ENCODE measurements at places on chromosomes 3 and 15.

DNA sequence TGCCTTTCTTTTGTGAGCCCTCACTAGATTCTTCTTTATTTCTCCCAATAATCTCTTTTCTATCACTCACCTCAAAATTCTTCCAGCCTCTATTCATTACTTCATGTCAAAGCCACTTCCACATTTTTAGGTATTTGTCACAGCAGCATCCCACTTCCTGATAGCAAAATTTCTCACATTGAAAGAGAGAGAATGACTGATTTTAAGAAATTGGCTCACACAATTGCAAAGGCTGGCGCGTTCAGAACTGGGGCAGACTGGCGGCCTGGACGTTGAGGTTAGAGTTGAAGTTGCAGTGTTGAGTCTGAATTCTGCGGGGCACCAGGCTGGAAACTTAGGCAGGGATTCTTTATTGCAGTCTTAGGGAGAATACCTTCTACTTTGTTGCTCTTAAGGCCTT, 117.9 kb downstream of the LRRC28 start:
- no peak for DNase-seq

- DNase-seq = no peak
Observed at GRCh38 chr3:100159331-100160153, 45.2 kb upstream of the FILIP1L start.

DNA sequence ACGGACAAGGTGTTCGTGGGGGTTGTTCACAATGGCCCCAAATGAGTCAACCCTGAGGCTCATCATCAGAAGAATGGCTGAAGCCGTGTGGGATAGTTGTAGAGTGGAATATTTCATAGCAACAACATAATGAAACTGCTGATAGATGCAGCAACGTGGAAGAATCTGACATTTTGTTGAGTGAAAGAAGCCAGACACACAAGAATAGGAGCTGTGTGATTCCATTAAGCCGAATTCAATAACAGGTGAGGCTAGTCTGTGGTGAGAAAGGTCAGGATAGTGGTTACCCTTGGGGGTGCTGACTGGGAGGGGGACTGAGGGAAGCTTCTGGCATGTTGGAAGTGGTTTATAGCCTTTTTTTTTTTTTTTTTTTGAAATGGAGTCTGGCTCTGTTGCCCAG, 144.0 kb downstream of the SMAD6 start:
- DNase-seq = no peak

GRCh38 chr3:86951322-86951721, 39.6 kb downstream of the VGLL3 start:
- DNase-seq = no peak

- no peak for DNase-seq
Observed at GRCh38 chr3:170553788-170554757, 31.8 kb downstream of the SLC7A14 start.

DNA sequence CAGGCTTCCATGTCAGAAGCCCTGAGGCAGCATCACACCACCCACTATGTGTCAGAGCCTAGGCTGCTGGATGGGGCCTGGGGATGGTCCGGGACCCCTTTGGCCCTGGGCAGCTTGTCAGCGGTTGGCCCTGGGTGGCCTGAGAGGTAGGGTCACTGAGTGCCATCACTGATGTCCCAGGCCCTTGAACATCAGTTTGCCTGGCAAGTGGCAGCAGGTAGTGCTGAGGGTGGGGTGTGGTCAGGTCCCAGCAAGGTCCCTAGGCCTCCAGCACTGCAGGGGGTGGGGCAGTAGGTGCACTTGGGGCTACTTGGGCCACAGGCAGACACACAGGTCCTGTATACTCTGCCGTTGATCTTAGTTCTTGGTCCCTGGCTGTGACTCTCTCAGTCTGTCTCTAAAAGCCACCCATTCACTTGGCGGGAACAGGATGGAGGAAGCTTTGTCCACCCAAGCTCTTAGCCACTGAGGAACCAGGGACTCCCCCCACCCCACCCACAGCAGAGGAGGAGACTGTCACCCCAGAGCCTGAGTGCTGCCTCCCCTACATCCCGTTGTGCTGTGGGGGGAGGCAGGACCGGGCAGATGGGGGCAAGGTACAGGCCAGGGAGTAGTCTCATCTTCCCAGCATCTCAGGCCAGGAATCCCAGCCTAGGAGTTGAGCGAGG, 5.8 kb downstream of the GNAI2 start:
- no peak for DNase-seq

DNA sequence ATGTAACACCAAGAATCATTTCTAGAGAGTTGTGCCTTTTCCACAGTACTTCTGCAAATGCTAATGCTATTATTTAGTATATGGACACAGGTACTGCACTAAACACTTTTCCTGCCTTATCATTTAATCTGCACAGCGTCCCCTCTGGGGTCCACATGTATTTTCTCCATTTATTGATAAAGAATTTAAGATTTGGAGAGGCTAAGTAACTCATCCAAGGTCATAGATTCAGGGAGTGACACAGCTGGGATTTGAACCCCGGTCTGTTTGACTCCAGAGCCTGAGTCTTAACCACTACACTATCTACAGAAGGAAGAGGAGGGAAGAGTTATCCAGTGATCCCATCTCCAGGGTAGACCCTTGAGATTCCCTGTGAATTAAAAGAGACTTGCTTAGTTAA, 24.9 kb upstream of the TPRG1 start:
- DNase-seq = no peak

- DNase-seq = no peak
Observed at GRCh38 chr15:90044191-90044590, 43.1 kb downstream of the ZNF710 start.

GRCh38 chr15:100134586-100134985, 207.2 kb downstream of the ADAMTS17 start:
- no peak for DNase-seq

- no peak for DNase-seq
Observed at GRCh38 chr3:99751649-99752048, 66.0 kb upstream of the CMSS1 start.

DNA sequence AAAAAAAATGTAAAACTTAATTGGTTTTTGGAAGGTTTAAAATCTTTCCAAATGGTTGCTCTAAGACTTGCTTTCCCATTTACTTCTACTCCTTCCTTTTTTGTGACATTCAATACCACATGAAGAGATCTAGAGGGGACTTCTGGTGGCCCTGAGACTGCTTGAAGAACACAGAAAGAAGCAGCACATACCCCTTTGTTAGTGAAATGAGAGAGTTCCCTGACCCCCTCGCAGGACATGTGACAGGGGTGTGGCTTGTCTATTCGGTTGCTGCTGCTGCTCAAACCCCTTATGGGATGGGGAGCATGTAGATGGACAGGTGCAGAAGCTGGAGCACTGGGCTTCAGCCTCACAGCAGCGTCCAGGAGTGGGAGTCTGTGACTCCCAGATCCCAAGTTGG, 71.0 kb downstream of the ZMAT3 start:
- no peak for DNase-seq

All from activated CD8-positive, alpha-beta memory T cell treated with anti-CD3 and anti-CD28 coated beads for 1 hour (primary cell).